MM.1S (cell line): ENCODE measurements at places on chromosomes 2 and 18.

DNA sequence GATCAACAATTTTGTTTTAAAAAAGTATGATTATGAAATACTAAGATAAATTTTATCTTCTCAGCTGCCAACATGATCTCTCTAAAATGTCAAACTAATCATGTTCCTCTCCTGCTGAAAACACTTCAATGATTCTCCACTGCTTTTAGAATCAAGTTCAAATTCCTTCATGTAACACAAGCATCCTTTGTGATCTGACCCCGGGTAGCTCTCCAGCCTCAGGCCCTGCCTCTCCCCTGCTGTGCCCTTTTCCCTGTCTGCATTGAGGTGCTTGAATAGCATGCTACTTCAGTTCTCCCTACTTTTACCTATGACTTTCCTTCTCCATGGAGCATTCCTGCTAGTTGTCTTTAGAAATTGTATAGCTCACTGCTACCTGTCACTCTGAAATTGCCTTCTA, 274.8 kb downstream of the PDE11A start:
- DNase-seq = no peak

DNA sequence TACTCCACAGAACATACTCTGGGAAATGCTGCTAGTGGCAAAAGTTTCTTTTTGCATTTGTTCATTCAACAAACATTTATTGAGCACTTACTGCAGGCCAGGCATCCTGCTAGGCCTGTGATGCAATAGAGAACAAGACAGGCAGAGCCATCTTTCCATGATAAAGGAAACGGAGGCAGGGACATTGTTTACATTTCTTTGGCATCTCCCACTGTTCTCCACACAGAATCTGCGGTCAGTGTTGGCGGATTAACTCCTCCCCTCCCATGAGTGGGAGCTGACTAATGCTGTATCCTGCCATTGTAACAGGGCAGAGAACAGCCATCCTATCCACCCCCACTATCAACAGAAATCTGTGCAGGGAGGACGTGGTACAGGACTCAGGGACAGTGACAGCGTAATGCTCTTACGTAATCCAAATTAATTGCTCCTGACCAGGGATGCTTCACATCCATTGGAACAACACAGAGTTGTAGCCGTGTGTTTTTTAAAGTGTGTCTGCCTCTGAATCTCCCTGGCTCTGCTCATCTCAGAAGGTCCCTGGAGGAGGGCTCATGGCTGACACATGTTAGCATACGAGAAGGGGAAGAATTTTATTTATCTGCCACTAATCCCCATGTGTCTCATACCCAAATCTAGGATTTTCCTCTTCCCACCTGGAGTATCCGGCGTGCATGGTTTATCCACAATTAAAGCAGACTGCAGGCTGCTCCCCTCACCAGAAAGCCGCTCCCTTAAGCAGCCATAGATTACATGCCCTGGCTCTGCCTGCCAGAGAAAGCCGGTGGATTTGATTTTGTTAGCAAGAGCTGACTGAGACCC, 32.3 kb downstream of the STEAP3 start:
- DNase-seq = no peak

DNA sequence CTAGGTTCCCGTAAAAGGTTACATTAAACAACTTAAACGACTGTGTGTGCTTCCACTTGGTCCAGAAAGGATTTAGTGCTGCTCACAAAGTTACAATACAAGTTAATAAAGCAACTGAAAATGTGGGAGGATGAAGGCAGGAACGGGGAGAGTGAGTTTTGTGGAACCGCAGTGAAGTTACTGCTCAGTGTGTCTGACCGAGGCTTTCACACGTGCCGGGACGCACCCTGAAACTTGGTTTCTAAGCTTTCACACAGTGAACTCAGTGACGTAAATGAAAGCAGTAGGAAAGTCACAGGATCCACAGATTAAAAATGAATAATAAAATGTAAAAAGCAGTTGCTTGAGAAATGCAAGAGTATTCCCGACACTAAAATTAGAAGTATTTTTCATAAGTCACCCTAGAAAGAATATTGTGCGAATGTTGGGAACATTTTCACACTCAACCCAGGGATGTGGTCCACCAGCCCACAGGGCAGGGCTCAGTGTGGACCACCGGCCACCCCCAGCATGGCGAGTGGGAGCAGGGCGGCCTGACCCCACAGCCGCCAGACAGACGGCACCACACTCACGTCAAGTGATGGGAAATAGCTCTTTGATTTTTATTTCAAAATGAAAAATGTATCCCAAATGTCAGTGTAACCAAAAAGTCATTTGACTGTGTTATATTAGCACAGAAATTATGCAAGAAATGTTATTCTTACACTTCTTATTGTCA, 32.6 kb upstream of the CHMP1B start:
- peak; percentile 60 for DNase-seq

DNA sequence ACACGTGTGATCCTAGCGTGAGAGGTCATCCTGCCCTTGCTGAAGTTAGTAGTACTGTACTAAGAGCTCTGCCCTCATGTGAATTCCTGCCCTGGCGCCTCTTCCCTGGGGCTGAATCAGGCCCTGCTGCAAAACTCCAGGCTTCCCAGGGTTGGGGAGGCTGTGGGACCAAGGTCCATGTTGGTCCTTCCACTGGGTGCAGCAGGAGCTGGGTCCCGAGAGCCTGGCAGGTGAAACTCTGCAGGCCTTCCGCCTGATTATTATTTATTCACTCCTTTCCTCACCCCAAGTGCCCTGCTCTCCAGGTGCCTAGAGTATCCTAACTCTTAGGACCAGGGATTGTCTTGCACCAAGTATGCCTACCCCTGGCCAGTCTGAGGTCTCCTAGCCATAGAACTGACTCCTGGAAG, 5.3 kb upstream of the CNNM3 start:
- DNase-seq = no peak

- DNase-seq = no peak
Measured at GRCh38 chr18:70494524-70494923, 205.7 kb downstream of the SOCS6 start.
